ENCODE measurements at places on chromosomes 3 and 15.

DNA sequence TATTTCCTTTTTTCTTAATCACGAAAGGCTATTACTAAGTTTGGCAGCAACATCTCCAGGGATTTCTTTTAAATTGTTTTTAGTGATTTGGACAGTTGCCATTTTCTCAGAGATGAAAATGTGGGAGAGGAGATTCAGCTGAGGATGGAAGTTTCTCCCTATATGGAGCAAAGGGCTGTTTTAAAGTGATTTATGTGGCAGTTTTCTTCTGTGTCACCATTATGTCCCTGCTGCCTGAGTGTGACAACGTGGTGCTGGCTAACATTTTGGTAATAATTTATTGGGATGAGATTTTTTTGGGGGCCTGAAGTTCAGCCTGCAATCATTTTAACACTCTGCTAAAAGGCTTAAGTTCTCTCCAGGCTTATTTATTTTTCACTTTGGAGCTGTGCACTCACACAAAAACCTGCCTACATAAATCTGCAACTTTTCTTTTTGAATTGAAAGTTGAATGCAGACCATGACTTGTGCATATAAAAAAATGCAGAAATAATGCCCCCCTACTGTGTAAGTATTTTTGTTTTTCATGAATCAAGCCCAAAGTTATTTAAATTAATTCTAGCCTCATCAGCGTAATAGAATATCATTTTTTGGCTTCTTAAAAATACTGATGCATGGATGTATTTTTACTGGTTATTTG lies 210.9 kb downstream of the ZIC1 start:
- DNase-seq: no peak

DNA sequence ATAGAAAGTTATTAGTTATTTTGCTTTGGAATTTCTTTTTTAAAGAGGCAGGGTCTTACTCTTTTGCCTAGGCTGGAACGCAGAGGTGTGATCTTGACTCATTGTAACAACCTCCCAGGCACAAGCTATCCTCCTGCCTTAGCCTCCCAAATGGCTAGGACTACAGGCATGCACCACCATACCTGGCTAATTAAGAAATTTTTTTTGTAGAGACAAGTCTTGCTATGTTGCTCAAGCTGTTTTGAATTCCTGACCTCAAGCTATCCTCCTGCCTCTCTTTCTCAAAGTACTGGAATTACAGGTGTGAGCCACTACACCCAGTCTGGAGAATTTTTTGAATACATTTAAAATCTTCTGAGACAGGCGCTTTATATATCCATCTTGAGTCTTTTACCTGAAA lies 49.5 kb downstream of the IQGAP1 start:
- no peak for DNase-seq

DNA sequence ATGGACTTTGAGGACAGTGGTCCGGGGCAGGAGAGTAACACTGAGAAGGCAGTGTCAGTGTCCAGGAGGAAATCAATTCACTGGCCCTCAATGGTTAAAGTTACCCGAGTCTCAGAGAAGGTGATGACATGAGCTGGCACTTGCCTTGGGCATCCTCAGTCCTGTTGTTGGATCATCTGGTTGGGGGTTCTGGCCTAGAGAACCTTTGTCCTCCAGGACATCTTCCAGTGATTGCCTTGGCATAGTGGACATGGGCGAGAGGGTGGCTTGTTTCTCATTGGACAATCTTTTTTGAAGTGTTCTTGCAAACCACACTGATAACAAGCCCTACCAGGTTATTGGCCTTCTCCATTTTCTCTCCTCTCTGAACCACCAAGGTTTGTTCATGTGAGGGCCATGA lies 83.4 kb upstream of the TERB2 start:
- no peak for DNase-seq

DNA sequence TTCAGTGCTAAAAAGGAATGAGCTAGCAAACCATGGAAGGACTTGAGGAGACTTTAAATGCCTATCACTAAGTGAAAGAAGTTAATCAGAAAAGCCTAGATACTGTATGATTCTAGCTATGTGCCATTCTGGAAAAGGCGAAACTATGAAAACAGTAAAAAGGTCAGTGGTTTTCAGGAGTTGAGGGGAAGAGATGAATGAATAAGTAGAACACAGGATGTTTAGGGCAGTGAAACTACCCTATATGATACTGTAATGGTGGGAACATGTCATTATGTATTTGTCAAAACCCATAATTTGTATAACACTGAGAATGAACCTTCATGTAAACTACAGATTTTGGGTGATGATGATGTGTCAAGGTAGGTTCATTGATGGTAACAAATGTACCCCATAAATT lies 9.6 kb upstream of the CD276 start:
- DNase-seq: no peak

DNA sequence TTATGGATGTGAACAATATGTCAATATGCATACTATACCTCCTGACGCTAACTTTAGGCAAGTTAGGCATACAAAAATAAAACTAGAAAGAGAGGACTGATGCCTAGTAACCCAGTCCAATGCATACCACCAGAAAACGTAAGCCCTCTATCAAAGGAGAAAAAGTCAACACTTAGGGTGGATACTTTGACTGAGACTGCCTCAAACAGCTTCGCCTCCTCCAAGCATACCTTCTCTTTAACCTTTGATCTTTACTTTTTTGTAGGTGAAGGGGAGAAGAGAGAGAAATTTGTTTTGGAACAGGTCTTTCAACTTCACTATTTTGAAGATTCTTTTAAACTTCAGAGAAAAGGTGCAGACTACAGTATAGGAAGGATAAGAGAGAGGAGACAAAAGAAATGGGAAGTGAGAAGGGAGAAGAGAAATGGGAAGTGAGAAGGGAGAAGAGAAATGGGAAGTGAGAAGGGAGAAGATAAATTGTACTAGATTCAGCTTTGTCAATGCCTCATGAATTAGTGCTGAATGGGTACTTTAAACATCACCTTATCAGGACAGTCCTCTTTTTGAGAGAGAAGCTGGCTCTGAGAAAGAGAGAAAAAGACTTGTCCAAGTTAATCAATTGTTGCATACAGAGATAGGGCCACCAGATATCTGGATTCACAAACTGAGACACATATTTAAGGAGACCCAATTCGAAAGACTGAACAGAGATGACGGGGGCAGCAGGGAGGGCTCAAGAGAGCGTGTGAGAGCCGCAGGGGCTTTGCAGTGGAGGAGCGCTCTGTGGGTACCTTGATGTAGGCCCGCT lies 1.0 kb downstream of the P3H2 start:
- DNase-seq: no peak

DNA sequence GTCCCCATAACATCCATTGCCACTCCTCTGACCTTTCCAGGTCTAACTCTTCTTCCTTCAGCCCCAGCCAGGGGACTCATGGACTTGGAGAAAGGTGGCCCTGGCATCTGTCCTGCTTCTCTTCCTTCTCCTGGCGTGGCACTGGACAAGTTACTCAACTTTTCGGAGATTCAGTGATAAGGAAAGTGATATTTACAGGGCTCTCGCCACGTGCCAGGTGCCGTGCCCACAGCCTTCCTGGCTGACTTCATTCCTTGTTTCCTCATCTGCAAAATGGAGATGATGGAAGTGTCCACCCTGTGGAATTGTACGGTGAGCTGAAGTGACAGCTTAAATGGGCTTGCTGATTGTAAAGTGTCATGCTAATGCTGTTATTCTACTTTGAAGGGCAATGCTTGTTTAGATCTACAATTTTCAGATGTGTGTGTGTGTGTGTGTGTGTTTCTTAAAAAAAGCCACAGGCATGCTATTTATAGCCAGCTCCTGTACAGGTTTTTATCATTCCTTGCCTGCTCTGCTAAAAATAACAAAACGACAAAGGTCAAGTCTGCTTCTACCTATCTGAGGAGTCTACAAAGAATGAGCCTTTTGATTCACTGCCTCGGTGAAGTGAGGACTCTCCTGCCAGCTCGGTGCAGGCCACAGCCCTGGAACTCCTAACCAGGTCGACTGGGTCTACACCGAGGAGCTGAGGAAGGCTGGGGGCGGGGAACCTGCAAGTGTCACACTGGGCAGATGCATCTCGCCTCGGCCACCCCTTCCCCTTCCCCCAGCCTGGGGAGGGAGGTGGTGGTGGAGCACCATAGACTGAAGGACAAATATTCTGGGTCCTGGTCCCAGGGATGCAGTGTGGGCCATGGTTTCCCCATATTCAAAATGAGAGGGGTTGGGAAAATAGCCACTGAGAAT lies 11.4 kb upstream of the ATP2B2 start:
- no peak for DNase-seq

DNA sequence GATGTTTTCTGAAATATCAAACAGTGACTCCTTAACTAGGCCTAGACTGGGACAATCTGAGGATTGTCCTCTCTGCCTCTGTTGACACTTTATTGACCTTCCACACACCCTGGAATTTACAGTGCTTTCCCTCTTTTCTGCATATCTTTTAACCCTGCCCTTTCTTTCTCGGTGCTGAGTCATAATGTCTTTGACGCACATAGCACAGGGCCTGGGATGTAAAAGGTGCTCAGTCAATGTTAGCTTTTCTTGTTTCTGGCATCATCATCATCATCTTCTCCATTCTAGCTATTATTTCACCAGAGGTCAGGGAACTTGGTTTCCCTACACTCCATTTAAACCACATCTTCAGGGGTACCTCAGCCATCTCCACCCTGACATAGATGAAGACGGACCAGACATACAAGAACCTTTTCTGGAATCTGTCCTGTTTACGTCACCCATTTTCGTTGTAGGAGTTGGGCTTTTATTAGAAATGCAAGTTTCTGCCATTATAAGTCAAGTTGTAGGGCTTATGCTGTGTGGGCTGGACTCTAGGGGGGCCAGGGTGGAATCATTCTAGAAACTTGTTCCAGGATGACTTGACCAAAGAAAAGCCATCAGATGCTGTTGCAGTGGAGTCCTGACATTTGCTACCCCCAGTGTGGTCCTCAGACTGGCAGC lies 46.6 kb downstream of the ZBTB38 start:
- no peak for DNase-seq

DNA sequence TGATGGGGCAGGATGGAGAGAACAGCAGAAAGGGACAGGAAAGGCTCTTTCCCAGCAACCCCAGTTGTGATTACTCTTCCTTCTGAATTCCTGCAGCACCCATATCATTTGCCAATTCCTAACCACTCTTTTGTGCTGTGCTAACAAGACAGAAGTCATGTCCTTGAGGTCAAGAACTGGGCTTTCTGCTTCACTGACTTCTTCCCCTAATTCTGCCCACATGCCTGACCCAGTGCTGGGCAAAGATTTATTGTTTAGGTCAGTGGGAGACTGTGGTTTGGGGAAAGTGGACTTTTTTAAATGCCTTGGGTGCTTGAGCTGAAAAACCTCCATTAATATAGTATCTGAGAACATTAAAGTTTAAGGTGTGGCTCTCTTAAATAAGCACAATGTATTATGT lies 4.2 kb upstream of the EFCAB12 start:
- no peak for DNase-seq

DNA sequence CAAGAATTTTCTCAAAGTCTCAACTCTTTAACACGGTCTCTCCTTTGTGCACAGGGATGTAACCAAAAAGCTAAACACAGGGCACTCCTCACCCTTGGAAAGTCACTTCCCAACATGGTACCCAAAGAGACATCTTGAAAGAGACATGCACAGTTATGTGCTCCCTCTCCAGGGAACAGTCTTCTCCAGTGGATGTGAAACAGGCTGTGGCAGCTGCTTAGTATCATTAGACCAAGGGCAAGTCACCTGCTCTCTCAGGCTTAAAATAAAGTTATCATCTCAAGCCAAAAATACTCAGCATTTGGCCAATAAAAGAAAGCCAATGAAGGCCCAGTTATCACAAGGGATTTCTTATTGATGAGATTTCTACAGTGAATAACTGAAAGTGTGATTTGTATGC lies 128.3 kb downstream of the WDR76 start:
- no peak for DNase-seq

GRCh38 chr3:122941228-122942206 lies 86.0 kb downstream of the SEMA5B start:
- no peak for DNase-seq

GRCh38 chr15:59230531-59231055 lies 23.9 kb downstream of the LDHAL6B start:
- no peak for DNase-seq

DNA sequence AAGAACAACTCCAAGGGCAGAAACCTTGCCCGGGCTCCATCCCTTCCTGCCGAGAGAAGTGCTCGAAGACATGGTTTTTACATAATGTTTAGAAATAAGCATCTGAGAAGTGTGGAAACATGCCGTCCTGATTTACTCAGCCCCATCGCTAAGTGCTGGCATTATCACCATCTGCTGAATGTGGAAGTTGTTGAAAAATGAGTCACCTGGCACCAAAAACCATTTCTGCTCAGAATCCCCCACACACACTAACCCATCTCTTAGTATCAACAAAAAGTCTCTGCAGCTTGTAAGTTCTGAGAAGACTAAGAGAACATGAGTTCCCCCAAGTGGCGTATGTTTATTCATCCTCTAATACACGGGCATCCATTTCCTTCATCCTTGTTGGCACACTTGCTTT lies 51.0 kb upstream of the ARL8B start:
- no peak for DNase-seq

- no peak for DNase-seq
These were observed 35.8 kb downstream of the SCG5 start for GRCh38 chr15:32677238-32677750.

- no peak for DNase-seq
These were observed 158.5 kb upstream of the SMAD3 start for GRCh38 chr15:66906668-66907614.

DNA sequence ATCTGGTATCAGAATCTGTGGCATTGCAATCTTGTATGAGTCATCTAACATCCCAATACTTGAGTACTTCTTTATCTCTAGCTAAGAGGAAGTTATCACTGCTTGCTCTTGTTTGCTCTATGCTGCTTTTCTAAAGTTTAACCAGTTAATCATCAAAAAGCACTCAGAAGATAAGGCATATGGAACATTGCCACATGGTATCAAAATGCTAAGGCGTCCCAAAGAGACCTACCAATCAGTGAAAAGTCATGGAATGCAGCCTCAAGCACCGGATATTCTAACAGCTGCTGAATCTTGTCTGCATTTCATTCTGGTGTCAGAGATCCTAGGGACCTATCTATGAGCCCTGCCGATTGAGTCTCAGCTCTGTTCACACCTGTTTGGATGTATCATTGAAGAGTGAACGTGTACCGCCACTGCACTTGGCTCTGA lies 192.8 kb downstream of the ARPP21 start:
- no peak for DNase-seq

DNA sequence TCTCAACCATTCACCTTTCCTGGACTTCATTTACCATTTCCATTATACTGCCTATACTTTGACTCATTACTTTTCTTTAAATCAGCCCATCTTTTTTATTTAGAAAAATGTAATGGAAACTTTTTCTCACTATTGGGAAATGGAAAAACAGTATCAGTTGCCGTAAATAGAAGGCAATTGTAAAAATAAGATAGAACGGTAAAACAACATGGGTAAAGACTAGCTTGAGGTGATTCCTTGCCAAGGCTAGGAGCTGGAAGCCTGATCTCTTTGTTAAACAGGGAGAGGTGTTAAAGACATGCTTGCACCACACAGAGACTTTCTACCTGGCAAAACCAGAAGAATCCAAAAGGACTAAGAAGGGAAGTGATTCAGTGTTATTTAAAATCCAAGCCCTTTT lies 5.9 kb downstream of the FGD5 start:
- no peak for DNase-seq
